Stimulated activated CD4-positive, alpha-beta T cell treated with anti-CD3 and anti-CD28 coated beads, Interleukin-1b, Interleukin-23, amount 100 ng/mL, for 1 hour (primary cell): ENCODE measurements at places on chromosomes 11 and 22.

GRCh38 chr11:85806016-85806415, 4.9 kb downstream of the SYTL2 start:
- no peak for DNase-seq

- DNase-seq: no peak
Observed at GRCh38 chr11:71240865-71241691, 11.3 kb downstream of the SHANK2 start.

GRCh38 chr11:77695417-77695816, 57.8 kb upstream of the CLNS1A start:
- DNase-seq: no peak

DNA sequence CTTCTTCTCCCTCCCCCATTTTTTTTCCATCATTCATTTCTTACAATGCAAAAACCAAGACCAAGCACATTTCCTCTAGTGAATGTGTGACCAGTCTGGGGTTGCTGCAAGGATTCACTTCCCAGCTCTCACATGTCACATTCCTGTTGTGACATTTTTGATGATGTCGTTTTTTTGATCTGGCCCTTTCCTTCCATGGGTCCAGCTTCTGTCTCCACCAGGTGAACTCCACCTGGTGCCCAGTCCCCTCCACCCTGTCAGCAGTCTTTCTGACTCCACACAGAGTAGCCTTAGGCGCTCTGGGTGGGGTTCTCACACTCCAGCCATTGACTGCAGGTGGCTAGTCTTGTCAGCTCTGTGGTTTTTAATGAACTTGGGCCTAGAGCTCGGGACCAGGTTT, 15.6 kb downstream of the PANX1 start:
- no peak for DNase-seq

DNA sequence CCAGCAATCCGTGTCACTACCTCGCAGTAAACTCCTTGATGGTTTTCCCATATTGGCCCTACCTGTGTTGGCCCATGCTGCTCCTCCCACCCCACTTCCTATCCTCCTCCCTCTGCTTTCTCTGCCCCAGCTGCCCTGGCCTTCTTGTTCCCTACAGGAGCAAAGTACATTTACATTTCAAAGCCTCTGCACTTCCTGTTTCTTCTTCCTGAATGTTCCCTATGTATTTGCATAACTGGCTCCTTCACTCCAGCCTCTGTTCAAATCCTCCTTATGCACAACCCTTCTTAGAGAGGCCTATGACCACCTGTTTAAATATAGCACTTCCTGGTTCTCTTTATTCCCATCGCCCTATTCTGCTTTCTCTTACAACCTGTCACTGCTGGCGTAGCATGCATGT, 62.2 kb downstream of the PARVA start:
- DNase-seq: no peak

- no peak for DNase-seq
Observed at GRCh38 chr11:78930810-78931523, 356.3 kb upstream of the NARS2 start.

DNA sequence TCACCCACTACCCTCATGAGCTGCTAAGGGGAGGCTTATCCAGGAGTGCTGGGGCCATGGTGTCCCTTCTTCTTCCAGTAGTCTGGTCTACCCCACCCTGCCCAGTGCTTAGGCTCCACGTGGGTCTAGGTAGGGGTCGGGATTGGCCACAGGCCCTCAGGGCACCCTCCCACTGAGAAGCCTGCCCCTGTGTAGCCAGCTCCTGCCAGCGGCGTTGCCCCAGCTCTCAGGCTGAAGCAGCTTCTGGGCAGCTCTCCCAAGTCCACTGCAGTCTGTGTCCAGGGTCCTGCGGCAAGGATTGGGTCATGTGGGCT, 24.0 kb upstream of the RIC3 start:
- DNase-seq: no peak

DNA sequence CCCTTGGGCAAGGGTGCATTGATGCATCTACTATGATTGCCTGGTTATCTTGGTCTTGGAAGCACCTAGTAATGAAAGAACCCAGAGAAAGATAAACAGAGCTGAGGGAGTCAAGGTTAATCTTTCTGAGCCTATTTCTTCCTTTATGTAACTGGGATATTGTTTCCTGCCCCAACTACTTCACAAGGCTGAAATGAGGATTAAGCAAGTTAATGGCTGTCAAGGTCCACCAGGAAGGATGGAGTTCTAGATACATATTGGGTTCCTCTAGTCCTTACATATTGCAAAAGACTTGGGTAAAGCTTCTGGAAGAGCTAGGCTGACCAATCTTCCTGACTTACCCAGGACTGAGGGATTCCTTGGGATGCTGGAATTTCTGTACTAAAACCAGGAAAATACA, 589.8 kb downstream of the INSC start:
- DNase-seq: no peak

DNA sequence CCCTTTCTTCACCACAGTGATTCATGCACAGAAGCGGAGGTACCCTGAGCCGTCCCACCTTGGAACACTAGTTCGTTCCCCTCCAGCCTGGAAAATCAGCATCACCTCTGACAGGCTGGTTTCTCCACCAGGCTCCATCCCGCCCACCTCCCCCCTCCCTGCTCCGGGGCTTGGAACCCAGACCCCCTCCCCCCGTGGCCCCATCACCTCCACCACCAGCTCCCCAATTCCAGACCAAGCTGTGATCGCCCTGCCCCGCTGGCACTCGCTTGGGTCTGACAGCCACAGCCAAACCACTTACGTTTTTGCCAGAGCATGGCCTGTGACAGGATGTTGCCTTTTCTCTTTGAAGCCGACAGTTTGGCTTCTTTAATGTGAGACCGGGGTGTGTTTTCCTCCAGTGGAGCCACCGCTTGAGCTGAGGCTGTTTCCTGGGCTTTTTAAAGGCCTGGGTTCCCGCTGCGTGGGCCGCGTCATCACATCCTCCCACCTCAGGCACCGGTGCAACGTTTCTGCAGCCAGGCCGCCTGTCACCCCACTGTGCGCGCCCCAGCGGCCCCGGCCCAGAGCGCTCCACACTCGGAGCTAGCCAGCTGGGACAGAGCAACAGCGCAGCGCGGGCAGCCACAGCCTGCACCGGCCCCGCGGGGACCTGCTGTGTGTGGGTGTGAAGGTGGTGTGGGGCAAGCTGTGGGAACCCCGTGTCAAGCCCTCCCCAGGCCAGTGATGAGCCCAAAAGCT, at the start of gene POU2AF1:
Gene POU2AF1 (minus strand): TSS at position 415 of the 741 bp plus-strand sequence. CDS start 98 bp downstream, at position 317.
- peak; percentile 29 for DNase-seq

DNA sequence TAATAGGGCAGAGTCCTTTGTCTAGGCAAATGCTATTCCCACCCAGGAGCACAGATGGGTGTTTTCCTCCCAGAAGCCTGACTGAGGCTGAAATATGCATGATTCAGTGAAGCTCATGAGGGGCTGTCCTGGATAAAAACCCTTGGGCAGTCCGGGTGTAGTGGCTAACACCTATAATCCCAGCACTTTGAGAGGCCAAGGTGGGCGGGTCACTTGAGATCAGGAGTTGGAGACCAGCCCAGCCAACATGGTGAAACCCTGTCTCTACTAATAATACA, 48.6 kb upstream of the LMO2 start:
- DNase-seq: no peak

- DNase-seq: no peak
Observed at GRCh38 chr22:45777852-45778375, 106.3 kb downstream of the ATXN10 start.

- no peak for DNase-seq
Observed at GRCh38 chr11:114463999-114464398, 24.7 kb downstream of the REXO2 start.

DNA sequence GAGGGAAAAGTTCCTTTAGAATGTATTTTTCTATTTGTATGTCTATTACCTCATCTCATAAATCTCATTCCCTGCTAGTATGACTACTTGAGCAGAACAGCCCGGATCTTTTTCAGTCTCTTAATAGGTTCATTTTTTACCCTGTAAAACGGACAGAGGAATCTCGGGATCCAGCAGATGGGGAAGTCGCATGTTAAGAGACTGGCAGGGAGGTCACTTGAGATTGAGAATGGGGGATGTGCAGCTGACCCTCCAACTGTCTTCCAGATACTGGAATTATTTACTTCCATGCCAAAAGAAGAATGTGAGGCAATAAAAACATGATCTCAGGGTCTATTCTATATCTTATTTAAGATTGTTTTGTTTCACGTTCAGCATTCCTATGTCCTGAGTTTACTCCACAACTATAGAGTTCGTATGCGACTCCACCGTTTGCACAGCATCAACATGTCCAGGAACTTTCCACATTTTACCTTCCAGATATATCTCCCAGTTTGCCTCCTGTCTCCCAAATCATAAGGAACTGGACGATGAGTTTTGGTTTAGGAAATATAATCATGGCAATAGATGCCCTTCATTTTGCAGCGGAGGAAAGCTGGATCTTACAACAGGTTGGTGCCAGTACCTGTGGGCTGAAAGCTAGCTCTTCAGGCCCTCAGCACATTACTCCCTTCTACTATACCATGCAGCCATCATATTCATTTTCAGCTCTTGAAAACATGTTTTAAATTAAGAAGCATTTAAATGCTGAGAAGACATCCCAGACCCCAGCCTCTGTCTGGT, 181.5 kb downstream of the MAML2 start:
- no peak for DNase-seq

- no peak for DNase-seq
Observed at GRCh38 chr11:46294365-46295309, 17.2 kb downstream of the CREB3L1 start.

- no peak for DNase-seq
Observed at GRCh38 chr11:121767433-121767832, 314.7 kb upstream of the SORL1-AS1 start.

DNA sequence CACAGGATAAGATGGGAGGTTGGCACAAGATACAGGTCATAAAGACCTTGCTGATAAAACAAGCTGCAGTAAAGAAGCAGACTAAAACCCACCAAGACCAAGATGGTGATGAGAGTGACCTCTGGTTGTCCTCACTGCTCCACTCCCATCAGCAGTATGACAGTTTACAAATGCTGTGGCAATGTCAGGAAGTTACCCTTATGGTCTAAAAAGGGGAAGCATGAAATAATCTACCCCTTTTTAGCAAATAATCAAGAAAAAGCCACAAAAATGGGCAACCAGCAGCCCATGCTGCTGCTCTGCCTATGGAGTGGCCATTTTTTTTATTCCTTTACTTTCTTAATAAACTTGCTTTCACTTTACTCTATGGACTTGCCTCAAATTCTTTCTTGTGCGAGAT, 8.7 kb upstream of the PIWIL4 start:
- no peak for DNase-seq

- no peak for DNase-seq
Observed at GRCh38 chr11:18802381-18803257, 11.0 kb upstream of the PTPN5 start.

GRCh38 chr11:101254037-101254436, 124.4 kb upstream of the PGR start:
- no peak for DNase-seq

DNA sequence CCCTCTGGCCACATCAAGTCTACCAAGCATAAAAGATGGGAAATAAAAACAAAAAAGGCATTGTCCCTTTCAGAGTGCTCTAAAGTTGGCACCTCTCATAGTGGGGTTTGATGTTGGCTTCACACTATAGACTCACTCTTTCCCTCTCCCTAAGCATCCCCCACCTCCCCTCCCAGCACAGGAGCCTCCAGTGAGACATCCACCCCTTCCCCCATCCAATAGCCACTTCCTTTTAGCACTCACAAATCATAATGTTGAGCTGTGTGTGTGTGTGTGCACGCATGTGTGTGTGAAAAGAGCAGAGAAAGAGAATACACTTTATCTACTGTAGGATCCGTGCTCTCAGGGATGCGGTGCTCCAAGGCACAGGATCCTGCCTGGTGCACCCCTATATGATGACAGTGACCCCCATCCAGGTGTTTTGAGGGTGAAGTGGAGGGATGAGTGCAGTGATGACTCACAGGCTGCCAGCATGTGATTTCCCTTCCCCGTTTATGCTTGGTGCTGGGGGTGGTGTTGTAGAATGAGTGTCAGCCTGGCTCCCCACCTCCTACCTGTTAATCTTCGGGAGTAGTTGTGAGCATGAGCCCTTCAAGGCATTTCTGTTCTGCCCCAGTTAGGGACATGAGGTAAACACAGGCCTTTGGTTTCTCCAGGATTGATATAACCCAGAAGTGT, 235.2 kb upstream of the B3GAT1 start:
- DNase-seq: no peak

- DNase-seq: no peak
Observed at GRCh38 chr22:29166180-29166579, 39.5 kb upstream of the EMID1 start.

DNA sequence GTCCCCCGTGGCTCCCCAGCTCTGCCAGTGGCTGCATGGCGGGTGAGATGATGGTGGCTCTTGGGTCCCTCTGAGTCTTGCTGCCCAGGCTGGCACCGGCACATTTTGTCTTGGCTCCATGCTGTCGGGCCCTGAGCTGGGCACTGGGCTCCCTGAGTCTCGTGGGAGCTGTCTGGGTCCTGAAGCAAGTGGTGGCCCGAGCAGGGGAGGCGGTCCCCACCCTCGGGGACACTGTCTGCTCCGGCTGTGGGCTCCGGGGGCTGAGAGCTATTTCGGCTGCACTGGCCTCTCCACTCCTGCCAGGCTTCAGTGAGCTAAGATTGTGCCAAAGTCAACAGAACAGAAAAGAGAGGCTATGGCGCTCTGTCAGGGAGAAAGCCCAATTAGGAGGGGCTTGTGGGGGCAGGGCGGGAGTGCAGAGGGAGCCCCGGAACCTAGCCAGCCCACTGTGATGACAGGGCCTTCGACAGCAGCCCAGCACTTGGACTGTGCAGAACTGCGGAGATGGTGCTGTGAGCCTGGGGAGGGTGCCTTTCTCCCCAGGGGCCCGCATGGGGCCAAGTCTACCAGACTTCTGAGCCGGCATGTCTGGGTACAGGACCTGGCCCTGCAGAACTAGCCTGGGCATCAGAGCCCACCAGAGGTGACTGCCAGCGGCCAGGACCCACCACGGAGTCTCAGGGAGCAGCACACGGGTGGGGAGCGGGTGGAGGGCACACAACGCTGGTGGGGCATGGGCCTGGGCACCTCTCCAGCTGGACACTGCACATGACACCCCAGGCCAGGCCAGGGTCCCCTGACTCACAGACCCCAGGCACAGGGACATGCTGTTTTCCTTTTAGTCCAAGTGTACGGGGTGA, 38.0 kb downstream of the RTN4R start:
- no peak for DNase-seq

DNA sequence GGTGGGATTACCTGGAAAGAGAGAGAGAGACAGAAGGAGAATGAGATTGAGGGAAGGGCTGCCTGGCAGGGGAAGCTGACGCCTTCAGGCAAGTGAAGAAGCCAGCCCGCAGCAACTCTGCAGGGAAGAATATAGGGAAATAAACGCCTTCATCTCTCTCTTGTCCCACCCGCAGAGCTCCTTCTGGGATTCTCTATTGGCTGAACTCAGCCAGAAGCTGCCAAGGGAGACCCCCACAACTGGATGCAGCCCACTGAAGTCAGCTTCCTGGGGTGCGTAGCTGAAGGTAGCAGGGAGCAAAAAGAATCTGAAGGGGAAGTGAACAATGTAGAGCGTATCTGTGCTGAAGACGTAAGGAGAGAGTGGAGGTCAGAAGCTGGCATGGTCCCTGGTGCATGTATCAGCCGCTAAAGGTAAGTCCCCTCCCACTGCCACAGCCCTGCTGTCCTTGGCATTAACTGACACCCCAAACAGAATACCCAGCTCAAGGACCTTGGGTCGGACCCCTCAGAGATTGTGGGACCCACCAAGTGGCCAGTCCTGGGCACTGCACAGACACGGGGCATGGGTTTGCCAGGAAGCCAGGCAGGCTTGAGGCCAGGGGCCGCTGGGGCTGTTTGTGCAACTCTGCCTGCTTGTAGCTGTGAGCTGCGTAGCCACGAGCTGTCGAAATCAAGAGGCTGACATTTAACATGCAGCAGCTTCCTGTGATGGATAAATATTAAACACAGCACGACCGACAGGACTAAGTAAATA, 469.9 kb downstream of the MN1 start:
- DNase-seq: no peak

GRCh38 chr11:133064152-133064877, 468.0 kb downstream of the OPCML start:
- DNase-seq: no peak

- DNase-seq: no peak
Observed at GRCh38 chr11:83070731-83071566, 748 bp downstream of the RAB30 start.
